ENCODE measurements at places on chromosomes 7 and 10. TPM values are rescaled to one million over a fixed set of nuclear protein-coding genes. Genes with fewer than 3 reads are reported as not detected.

Gene SUN3
- polyA plus RNA-seq: not detected

Gene OR6V1
- polyA plus RNA-seq: not detected

Gene TPK1
- polyA plus RNA-seq: 30.5 TPM

Gene CACNB2
- polyA plus RNA-seq: 0.49 TPM

Gene FAM131B
- polyA plus RNA-seq: 0.36 TPM

Gene GPNMB
- polyA plus RNA-seq: not detected

Gene CYP2E1
- polyA plus RNA-seq: 0.09 TPM

Gene C10orf67
- polyA plus RNA-seq: not detected

Gene UCMA
- not detected for polyA plus RNA-seq

Gene CAV2
- polyA plus RNA-seq: not detected

Gene ADARB2
- polyA plus RNA-seq: 0.53 TPM

Gene SEMA4G
- not detected for polyA plus RNA-seq

Gene SPDYE1
- polyA plus RNA-seq: 0.08 TPM
